Peyer's patch (tissue), 4 donors: ENCODE measurements at places on chromosomes 12 and 14.

- no peaks in the 10 kb centered on the region for H3K27me3 ChIP-seq
- no peaks in the 10 kb centered on the region for H3K4me1 ChIP-seq
- no peaks in the 10 kb centered on the region for H3K36me3 ChIP-seq
- no peak for DNase-seq
- H3K27ac ChIP-seq: no peak overlapping the region
Measured at GRCh38 chr14:66395300-66395699, 90.9 kb upstream of the CCDC196 start.

DNA sequence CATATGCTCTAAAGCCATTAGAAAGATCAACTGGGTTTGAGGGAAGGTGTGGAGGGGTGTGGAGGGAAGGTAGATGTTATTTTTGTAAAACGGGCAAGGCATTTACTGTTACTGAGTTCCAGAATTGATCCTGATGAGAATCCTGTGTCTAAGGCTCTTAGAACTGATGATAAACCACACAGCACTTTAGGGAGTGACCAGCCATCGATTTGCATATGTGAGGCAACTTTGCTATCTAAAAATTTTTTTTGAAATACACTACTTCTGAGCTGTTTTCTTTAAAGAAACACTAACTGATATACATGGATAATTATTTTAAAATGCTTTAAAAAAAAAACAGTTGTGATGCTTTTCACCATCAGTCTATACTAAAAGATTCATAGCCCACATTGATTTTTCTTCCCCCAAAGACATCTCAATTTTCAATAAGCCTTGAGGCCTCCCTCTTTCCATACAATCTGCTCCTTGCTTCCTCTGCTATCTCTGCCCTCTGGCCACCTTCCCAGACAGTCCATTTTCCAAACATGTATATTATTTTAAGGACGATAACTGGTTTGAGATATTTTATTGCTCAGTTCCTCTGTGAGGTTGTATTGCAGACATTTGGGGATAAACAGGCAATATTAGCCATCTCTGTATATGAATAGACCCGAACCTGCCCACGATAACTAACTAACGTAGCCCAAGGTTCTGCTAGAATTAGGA is 265.9 kb downstream of the EFCAB11 start:
- no peak for DNase-seq
- no peaks in the 10 kb centered on the region for H3K27me3 ChIP-seq
- H3K4me3 ChIP-seq: no peak overlapping the region
- H3K27ac ChIP-seq: no peak overlapping the region

DNA sequence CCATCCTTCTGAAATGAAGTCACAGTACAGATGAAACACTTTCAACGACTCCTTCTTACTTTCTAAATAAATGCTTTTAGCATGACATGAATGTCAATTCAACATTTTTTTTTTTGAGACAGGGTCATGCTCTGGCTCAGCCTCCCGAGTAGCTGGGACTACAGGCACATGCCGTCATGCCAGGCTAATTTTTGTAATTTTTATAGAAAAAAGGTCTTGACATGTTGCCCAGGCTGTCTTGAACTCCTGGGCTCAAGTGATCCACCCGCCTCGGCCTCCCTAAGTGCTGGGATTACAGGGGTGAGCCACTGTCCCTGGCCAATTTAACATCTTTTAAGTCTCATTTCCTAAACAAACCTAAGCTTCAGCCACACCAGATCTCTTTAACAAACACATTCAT is 16.4 kb downstream of the GALNT6 start:
- no peak for DNase-seq
- H3K4me3 ChIP-seq: no peak overlapping the region
- H3K27me3 ChIP-seq: no peaks in the 10 kb centered on the region
- no peaks in the 10 kb centered on the region for H3K4me1 ChIP-seq
- no peak overlapping the region for H3K27ac ChIP-seq
- no peaks in the 10 kb centered on the region for H3K36me3 ChIP-seq

DNA sequence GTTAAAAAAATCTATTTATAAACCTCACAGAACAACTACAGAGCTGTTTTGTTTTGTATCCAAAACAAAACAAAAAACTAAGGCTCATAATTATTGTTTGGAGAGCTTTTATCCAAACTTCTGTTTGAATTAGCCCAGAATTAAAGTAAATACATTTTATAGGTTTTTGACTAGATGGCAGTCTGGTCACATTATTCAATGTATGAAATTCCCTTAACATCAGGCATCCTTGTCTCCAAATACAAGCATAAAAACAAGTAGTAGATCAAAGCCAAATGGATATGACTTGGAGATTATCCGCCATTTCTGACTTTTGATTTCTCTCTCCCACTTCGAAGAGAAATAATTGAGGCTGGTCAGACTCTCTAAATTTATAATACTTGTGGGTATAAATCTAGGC is 63.5 kb downstream of the SLC38A1 start:
- H3K4me3 ChIP-seq: no peak overlapping the region
- H3K4me1 ChIP-seq: no peaks in the 10 kb centered on the region
- no peak overlapping the region for H3K27ac ChIP-seq
- no peaks in the 10 kb centered on the region for H3K36me3 ChIP-seq
- no peaks in the 10 kb centered on the region for H3K27me3 ChIP-seq

DNA sequence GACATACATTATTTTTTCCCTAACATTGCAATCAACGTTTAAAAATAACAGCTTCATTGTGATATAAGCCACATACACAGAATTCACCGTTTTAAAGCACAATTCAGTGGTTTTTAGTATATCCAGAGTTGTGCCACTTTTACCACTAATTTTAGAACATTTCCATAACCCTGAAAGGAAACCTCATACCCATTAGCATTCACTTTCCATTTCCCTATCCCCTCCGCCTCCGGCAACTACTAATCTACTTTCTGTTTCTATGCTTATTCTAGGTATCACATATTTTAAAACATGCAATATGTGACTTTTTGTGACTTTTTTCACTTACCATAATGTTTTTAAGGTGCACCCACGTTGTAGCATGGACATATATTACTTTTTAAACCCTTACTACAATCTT is 55.6 kb upstream of the ISM2 start:
- H3K4me3 ChIP-seq: no peak overlapping the region
- DNase-seq: no peak
- H3K4me1 ChIP-seq: no peaks in the 10 kb centered on the region
- no peak overlapping the region for H3K27ac ChIP-seq

GRCh38 chr14:64733321-64733720 is 29.1 kb downstream of the PLEKHG3 start:
- H3K36me3 ChIP-seq: no peaks in the 10 kb centered on the region
- no peak overlapping the region for H3K27ac ChIP-seq
- H3K27me3 ChIP-seq: no peaks in the 10 kb centered on the region
- peak; percentile 8 for DNase-seq
- H3K4me1 ChIP-seq: peaks cover 4% of the 10 kb centered on the region

DNA sequence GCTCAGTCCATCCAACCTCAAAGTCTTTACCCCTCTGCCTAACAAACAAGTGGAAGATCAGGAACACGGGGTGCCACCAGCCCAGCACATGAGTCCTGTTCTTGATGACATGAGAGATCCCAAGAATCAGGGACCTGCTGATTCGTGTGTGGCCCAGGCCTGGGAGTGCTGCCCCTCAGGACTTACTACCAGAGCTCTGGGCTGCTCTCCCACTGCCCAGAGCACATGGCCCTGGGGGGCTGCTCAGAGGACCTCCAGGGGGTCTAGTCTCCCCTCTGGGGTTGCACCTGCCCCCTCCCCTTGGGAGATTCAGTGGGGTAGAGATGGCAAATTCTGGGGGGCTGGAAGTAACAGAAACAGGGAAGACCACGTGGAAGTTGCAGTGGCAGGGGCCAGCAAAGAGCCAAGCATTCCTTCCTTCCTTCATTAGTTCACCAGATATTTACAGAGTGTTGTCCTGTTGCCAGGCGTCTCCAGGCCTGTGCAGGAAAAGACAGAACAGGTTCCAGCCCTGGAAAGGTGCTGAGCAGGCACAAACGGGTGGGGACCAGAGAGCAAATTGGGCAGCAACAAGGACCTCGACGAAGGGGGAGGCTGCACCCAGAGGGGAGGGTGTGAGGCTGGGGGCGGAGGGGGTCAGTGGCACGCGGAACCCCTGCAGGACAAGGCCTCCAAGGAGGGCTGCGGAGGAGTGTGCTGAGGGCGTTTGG is 45.1 kb upstream of the MEG3 start:
- no peak overlapping the region for H3K4me3 ChIP-seq
- H3K27ac ChIP-seq: no peak overlapping the region
- H3K4me1 ChIP-seq: no peaks in the 10 kb centered on the region
- H3K27me3 ChIP-seq: no peaks in the 10 kb centered on the region
- peak; percentile 23 for DNase-seq
